Right renal pelvis (tissue), 4 donors: ENCODE measurements at places on chromosomes 1 and 21.

- no peak for DNase-seq
These were observed 32.6 kb upstream of the GNG4 start for GRCh38 chr1:235682216-235682615.

DNA sequence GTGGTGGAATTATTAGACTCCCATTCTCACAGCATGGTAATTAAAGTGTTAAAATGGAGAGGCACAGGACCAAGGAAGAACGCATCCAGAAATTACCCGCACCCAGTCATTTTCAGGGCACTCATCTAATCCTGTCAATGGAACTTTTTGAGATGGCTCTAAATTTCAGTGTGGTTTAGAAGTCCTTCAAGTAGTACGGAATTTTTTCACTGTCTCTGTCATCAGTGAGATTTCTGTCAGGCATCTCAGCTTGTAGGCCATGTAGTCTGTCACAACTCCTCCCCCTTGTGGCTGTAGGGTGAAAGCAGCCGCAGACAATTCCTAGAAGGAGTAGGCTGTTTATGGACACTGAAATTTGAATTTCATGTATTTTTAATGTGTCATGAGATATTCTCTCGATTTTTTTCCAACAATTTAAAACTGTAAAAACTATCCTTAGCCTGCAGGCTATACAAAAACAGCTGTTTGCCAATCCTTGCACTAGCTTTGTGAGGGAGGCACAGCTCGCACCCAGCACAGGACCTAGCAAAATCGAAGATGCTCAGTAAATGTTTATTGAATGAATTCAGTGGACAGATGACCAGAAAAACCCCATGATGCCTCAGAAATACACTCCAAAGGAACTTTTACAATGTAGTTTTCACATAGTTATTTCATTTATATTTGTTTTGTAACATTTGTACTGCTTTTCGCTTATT is 6.6 kb upstream of the NUP133 start:
- DNase-seq = peak; percentile 43

DNA sequence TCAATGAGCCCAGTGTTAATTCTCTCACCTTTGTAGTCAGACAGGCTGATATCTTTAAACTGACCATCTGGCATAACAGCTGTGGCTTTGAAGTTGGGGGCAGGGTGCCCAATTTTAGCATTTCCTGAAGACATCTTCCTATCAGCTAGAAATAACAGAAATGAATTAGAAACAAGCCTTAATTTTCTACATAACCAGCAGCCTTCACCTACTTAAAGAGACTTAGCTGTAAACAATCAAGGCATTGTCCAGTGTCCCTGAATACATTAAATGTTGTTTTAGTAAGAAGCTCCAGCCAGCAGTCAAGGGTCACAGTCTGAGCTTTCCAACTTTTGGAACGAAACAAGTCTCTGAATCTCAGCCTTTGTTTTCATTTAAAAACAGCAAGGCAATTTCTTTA is 2.8 kb downstream of the PRDX1 start:
- DNase-seq = no peak

DNA sequence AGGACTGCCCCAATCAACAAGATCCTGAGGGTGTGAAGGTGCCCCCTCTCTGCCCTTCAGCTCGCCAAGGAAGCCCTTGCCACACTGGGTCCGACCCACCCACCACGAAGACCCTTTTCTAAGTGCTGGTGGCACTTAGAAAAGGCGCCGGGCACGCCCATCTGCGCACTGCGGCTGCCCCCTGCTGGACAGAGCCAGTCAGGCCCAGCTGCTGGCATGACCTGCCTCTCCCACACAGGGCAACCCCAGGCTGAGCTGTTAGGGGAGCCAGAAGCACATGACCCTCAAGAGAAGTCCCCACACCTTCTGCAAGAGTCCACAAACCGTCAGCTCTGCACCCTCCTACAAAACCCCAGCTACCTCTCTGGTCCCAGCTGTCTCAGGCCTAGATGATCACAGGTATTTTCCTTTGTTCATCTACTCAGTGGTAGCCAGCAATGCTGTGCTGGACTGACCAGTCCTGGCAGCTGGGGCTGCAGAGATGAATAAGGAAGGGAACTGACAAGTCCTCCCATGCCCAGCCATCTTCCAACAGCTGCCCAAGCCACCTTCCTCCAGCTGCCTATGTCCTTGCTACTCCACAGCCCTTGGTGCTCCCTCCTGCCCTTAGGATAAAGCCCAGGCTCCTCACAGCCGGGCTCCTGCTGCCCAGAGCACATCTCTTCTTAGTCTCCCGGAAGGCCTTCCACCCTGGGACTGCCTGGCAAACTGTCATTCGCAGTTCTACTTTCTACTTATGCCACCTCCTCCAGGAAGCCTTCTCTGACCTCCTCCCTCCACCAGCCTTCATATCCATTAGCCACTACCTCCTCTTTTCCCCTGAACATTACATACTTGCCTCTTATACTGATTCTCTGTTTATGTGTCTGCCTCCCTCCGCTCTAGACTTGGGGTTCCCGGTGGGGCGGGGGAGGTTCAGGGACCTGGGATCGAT is 39.8 kb upstream of the ZC3H12A start:
- peak; percentile 21 for DNase-seq

DNA sequence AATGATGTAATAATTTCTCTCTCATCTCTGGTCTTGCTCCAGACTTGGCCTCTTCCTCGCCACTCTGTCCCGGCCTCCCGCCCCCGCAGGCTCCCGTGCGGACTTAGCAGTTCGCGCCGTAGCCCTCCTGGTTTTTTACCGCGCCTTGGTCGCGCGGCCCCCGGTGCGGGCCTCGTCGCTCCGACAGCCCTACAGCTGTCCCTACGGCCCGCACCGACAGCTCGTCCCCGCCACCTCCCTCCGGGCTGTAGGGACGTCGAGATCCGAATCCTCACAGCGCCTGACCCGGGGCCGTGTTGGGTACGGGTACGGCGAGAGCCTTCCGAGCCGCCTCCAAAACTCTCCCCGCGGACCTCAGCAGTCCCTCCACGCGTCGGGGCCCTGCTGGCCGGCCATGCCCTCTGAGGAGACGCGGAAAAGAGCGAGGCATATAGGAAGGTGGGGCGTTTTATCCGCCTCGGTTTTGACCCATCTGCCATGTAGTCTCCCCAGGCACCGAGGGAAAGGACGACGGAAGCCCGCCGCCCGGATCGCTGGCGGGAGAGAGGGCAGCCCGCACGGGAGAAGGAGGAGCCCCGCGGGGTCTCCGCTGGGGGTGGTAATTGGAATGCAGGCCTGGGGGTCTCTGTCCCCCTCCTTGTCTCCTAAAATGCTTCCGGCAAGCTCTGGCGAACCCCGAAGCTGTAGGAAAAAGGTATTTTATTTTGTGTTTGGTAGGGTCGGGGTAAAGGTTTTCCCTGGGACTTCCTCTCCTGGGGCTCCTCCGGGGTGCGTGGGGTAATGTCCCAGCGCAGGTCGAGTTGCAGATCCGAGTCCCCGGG is 3.3 kb downstream of the LHX4 start:
- no peak for DNase-seq
